ENCODE measurements at places on chromosomes 6 and 20.
A peak's percentile ranks its signal among the peaks of the same experiment; 100 is the strongest.

DNA sequence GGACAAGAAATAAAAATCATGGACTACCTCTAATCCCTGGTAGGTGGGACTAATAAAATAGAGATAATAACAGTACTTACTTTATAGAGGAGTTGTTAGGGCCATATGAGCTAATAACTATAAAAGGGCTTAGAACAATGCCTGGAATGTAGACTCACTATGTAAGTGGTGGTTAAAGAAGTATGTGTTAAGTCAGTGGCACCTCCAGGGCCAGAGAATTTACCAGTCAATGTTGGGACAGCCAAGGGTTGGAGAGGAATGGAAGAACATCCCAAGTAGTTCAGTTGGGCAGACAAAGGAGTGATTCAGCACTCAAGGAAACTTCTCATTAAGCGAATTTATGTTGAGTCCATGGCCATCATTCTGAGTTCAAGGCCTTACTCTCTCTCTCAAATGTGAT is 116.8 kb downstream of the OTOR start:
- no peak for DNase-seq

- DNase-seq: no peak
Measured at GRCh38 chr6:12909833-12910232, 193.3 kb downstream of the PHACTR1 start.

DNA sequence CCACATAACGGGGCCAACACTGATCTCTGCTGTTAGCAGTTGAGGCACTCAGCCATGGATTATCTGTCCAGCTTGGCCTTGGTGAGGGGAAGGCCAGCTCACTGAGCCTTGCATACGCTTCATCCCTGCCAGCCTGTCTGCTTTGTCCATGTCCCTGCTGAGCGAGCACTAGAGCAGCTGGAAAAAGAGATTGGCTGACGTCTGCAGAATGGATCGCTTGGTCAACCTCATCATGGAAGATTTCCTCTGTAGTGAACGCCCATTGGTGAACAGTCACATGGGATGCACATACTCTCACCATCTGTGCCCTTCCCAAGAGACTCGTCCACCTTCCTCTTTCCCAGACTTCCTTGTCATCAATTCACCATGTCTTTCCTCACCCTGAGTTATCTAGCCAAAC is 26.9 kb downstream of the MUC22 start:
- DNase-seq: no peak

DNA sequence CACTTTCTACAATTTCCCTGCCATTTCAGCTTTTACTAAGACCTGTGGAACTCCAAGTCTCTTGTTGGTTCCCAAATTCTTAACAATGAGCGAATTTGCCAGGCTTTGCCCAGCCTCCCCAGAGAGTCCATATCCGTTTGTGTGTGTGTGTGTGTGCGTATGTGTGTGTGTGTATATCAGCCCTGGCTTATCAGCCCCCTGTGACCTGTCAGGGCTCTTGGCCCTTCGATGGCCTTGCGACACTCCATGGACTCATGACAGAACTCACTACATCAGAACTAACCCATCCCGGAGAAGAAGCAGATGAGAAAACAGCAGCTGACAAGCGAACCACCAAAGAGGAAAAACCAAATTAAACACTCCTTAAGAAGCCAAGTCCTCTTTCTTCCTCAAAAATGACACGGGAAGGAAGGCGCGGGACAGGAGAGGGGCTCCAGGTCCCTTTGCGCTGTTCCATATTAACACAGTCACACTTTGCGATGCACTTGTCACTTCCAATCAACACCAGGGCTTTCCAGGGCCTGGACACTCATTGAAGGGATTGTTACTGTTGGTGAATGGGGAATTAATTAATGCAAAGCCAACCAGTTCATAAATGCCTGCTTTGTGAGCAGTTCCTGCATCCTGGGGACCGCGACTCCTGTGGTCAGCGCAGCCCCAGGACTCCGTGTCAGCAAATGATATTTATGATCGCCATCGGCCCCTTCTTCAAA is 524.0 kb downstream of the CD83 start:
- DNase-seq: no peak

DNA sequence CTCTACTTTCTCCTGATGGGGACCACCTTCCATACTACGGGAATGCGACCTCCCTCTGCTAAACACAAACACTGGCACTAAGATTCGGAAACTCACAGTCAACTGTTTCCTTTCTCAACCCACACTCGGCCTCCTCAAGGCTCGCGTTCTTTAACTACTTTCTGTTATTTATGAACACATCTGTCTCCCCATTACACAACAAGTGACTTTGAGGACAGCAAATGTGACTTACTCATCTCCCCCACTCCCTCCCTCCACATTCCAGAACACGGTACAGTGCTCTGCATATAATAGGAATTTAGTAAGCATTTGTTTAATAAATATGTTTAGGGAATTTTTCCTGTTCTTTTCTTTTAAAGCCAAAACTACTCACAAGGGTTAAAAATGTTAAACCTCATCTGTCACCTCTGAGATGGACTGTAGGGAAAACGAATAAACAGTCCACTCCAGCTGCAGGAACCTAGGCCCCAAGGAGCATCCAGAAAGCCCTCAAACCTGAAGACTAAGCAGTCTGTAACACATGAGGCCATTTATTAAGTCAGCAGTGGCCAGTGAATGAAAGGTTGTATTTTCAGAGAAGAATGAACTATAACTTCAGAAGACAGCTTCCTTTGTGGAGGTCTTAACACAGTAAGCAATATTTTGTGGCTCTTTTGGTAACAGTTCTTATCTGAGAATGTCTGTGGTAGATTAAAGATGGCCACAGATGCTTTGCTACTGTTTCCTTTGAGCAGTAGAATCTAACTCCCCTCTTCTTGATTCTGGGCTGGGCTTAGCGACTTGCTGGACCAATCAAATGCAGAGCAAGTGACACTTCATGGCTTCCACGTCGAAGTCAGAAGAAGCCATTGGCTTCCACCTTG is 209.6 kb upstream of the DTNBP1 start:
- no peak for DNase-seq

GRCh38 chr6:125714441-125715090 is 34.9 kb upstream of the HEY2 start:
- DNase-seq: peak; percentile 63

- DNase-seq: no peak
Measured at GRCh38 chr20:57544838-57545564, 15.9 kb upstream of the PCK1 start.

DNA sequence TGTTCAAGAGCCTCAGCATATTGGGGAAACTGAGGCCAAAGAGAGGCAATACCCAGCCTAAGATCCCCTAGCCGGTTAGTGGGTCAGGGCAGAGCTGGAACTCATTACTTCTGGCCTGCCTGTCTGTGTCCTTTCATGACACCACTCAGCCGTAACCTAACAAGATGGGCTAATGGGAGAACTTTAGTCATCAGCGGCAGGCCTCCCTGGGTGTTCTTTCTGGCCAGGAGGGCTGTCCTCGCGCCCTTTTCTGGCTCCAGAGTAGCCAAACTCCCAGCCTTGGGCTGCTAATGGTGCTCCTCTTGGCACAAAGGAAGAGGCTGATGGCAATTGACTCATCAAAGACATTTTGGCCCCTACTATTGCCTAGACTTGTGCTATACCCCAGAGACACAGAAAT is 76.6 kb downstream of the NCR2 start:
- DNase-seq: no peak

GRCh38 chr6:106117579-106117978 is 31.4 kb downstream of the PRDM1 start:
- no peak for DNase-seq

- no peak for DNase-seq
Measured at GRCh38 chr6:14440940-14441781, 323.6 kb downstream of the CD83 start.

DNA sequence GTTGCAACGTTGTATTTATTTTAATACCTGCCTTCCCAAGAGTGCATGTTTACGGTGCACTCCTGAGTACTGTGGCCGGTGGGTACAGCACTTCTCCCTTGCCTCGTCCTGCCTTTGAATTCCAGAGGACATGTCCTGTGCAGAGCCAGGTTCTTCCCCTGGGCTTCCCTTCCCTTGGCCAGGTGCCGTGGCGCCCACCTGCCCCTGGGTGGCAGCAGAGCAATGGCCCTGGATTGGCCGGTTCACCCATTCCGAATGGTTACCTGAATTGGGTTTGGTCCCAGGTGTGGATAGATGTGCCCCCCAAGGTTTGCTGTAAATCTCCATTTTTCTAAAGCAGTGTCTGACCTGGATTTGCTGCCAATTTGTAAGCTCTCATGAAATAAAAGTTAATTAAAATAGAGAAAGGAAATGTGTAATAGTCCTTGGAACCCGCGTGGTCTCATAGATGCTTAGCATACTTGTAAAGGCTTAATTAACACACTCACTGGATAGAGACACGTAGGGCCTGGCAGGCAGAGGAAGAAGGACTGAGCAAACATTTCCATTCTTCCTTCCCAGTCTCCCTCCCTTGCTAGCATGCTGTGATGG is 40.6 kb downstream of the DTD1 start:
- DNase-seq: no peak

- DNase-seq: peak; percentile 17
Measured at GRCh38 chr20:11880680-11881079, 37.0 kb upstream of the BTBD3 start.

DNA sequence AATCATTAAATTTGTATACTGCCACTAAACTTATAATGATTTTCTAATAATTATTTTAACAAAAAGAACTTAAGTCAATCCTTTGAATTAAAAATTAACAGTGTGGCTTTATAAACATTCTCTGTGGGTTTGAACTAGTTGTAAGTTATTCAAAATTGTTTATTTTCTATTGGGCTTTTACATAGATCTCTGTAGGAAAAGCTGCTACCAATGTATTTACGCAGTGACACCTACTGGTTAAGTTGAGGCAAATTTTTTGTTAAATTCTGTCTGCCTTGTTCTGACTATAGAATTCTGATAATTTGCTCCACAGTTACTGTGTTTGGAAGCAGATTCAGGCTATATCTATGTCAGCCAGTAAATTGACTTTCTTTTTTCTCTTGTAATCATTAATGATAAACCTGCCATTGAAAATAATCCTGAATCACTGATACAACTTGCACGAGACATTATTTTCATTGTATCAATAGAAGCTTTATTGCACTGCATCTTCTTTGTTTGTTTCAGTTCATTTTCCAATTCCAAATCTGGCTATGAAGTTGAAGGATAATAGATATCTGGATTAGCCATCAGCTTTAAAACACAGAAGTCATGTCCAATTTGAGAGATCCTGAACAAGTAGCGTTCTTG is 66.0 kb upstream of the UTRN start:
- DNase-seq: peak; percentile 31

DNA sequence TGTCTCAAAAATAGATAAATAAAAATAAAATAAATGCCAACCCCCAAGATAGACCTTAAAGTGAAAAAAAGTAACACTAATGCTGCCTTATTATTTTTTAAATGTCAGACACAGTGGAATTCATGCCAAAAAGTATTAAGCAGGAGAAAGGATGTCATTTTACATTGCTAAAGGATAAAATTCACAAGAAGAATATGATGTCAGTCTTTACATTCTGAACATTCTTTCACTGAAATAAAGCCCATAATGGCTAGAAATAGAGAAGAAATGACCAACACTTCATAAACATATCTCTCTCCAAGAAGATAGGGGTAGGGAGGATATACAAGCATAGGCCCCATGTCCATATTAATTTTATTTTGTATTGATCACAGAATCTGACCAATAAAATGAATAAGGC is 47.4 kb downstream of the SLC23A2 start:
- DNase-seq: no peak

DNA sequence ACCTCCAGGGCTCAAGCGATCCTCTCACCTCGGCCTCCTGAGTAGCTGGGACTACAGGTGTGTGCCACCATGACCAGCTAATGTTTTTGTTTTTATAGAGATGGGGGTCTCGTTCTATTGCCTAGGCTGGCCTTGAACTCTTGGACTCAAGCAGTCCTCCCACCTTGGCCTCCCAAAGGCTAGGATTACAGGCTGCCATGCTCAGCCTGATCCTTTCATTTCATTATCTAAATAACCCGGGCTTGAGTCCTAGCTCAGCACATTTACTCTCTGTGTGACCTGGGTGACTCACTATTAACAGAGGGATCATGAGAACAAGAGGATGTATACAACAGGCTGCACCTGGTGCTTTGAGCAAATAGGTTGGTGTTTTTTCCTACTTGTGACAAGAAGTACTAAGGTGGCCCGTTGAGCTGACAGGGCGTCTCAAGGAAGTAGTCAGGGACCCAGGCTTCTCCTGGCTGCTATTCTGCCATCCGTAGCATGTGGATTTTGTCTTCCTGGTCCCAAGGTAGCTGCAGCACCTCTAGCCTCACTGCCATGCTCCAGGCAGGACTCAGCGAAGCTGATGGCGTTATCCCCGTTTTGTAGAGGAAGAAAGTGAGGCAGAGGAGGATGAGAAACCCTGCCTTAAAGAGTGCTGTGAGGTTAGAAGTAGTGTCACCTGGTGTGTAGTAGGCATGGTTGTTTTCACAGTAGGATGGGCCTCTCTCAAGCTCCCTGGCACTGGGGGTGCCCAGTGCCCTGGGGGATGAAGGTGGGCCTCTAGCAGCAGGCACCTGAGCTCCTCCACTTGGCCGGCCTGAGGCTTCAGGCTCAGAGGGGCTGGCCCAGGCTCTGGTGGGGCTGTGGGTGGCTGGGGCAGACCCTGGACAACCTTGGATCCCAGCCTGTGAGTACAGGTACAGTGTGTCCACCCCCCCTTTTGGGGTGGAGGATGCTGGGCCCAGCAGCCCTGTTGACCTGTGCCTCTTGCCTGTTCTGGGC is 62.4 kb downstream of the ADNP start:
- DNase-seq: peak; percentile 25

All from RPMI8226 (cell line).